ENCODE measurements at places on chromosomes 12 and 14.
A peak's percentile ranks its signal among the peaks of the same experiment; 100 is the strongest.

GRCh38 chr12:105741786-105742566 lies 396.8 kb downstream of the NUAK1 start:
- no peak for DNase-seq

GRCh38 chr14:92400579-92401444 lies 77.8 kb downstream of the SLC24A4 start:
- DNase-seq: no peak

GRCh38 chr12:111186347-111186746 lies 182.5 kb downstream of the PHETA1 start:
- DNase-seq: no peak

GRCh38 chr14:72478471-72478893 lies 415.4 kb downstream of the DPF3 start:
- DNase-seq: no peak

DNA sequence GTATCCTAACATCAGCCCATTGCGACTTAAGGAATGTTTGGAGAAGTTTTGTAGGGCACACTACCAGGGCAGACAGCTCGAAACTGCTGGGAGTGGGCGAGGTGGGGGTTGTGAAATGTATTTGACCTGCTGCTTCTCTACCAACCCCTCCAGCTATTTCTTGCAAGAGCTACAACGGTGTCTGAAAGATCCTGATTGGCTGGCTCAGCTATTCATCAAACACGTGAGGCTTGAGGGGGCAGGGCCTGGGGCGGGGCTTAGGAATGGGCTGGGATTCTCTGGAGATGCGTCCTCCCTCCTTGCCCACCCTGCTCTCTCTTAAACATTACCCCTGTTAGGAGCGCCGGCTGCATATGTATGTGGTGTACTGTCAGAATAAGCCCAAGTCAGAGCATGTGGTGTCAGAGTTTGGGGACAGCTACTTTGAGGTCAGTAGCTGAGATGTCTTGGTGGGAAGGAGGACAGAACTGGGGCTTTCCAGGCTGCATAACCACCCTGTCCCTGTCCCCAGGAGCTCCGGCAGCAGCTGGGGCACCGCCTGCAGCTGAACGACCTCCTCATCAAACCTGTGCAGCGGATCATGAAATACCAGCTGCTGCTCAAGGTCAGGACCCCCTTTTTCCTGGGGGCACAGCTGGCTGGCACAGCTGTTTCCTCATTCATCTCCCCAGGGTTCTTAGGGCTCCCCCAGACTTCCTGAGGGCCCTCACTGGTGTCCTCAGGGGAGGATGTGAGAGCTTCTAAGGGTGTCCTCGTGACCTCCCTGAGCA lies 3.1 kb downstream of the ARHGEF25 start:
- no peak for DNase-seq

GRCh38 chr12:27585739-27586265 lies 61.8 kb downstream of the PPFIBP1 start:
- DNase-seq: no peak

- DNase-seq: peak; percentile 6
Observed at GRCh38 chr12:63103494-63104131, 47.4 kb downstream of the AVPR1A start.

- DNase-seq: no peak
Observed at GRCh38 chr14:58792416-58792815, 154.7 kb downstream of the DACT1 start.

- no peak for DNase-seq
Observed at GRCh38 chr12:3294481-3294911, 196.5 kb upstream of the PRMT8 start.

- DNase-seq: no peak
Observed at GRCh38 chr14:50057331-50057730, 59.0 kb downstream of the VCPKMT start.

DNA sequence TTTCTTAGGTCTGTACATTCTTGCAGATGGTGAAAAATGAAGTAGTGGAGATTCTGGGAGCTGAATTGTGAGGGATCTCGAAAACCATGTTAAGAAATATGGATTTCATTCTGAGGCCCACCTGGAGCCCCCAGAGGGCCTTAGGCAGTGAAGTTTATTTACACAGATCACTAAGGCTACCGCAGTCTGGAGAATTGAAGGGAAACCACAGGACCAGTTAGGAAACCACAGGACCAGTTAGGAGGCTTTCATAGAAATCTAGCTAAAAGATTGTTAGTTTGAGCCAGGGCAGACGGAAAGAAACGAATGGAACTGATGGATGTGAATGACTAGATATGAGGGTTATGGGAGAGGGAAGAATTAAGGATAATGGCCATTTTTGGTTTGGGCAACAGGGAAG lies 7.2 kb downstream of the CBLN3 start:
- no peak for DNase-seq

- DNase-seq: peak; percentile 87
Observed at GRCh38 chr14:97602438-97603117, 805.4 kb downstream of the VRK1 start.

- peak; percentile 41 for DNase-seq
Observed at GRCh38 chr14:19974844-19975243, 547 bp upstream of the OR4K15 start.

- DNase-seq: no peak
Observed at GRCh38 chr14:61401461-61401860, 80.1 kb downstream of the PRKCH start.

- peak; percentile 71 for DNase-seq
Observed at GRCh38 chr14:22598099-22598895, at the start of gene ABHD4. Gene ABHD4, plus strand, starts transcription at chr14:22598300. Its CDS starts 7 bp downstream, at chr14:22598307.

DNA sequence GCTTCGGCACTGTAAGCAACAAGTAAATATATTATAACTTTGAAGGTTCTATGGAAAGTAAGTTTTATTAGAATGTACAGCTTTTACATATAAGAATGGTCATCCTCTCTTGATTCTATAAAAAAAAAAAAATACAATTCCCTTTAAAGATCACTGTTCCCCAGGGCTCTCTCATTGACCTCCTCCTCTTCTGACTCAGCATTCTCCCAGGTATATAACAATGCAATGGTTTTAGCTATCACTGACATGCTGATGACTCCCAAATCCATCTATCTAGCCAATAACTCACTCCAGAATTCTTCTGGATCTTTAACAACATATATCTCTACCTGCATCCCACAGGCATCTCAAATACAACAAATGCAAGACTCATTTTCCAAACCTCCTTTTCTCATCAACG lies 62.7 kb downstream of the EEA1 start:
- no peak for DNase-seq

- DNase-seq: no peak
Observed at GRCh38 chr14:88321692-88322503, 1.2 kb downstream of the KCNK10 start.

GRCh38 chr12:124804011-124804621 lies 59.5 kb downstream of the SCARB1 start:
- DNase-seq: no peak

GRCh38 chr14:55062517-55063351 lies 11.3 kb downstream of the MAPK1IP1L start:
- no peak for DNase-seq

DNA sequence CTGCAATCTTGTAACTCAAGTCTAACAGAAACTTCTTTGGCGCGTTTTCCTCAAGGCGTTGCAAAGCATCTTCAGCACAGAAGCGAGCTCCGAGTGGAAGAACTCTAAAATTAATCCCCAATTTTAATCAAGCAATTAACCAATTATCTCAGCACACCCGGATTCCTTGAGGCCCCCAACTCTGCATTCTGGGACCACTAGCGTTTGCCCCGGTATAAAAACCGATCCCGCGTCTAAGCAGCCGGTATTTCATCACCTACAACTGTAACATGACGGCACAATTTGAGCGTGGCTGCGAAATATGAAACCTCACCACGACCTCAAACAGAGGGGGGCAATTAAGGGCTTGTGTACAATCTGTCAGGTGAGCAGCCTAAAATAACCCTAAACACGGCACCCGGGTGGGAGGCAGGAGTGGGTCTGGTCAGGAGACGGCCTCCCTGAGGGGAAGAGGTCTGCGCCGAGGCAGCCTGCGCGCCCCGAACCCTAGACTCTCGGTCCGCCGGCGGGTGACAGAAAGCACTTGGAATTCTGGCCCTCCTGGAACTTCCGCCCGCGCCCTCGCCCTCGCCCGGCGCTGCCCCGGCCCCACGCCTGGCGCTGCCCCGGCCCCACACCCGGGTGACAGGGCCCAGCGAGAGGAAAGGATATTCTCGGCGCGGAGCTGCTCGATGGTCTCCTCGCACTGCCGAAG lies 594 bp downstream of the ZCCHC8 start:
- peak; percentile 42 for DNase-seq

GRCh38 chr14:75066691-75067090 lies 2.8 kb upstream of the ZC2HC1C start:
- DNase-seq: no peak

DNA sequence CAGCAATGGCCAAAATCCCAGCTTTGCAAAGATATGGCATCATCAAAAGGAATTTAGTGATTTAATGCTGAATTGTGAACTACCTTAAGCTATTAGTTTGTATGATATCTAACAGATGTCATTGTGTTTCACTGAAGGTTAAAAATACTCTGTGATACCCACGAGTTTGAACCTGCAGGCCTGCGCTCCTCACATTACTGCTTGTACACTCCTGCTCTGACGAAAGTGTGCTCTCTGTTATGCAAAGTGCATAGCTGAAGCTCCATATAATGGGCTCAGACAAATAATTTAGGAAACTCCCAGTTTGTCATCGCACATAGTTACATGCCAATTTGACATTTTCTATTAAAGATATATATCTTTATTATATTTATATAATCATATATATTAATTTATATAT lies 52.2 kb downstream of the SPPL3 start:
- DNase-seq: no peak

- peak; percentile 44 for DNase-seq
Observed at GRCh38 chr12:124545508-124546418, 21.6 kb downstream of the NCOR2 start.

- DNase-seq: no peak
Observed at GRCh38 chr14:61934385-61934784, 172.2 kb downstream of the SNAPC1 start.

- no peak for DNase-seq
Observed at GRCh38 chr12:20368114-20368650, at the start of gene PDE3A. Gene PDE3A, plus strand, starts transcription at chr12:20368537. Its CDS starts 748 bp downstream, at chr12:20369285.

DNA sequence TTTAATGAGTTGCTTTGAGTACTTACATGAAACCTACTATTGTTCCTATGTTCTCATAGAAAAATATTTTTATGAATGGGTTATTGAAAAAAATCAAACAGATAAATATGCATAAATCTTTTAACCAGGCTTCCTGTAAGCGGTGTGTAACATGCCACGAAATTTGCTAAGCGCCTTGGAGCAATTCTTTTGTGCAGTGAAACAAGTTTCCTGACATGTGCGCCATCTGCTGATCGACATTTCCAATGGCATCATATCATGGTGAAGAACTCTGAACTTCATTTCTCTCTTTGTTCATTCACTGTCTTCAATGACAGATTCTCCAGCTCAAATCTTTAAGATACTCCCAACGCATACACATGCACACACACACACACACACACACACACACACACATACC lies 145.6 kb upstream of the NAV3 start:
- no peak for DNase-seq

DNA sequence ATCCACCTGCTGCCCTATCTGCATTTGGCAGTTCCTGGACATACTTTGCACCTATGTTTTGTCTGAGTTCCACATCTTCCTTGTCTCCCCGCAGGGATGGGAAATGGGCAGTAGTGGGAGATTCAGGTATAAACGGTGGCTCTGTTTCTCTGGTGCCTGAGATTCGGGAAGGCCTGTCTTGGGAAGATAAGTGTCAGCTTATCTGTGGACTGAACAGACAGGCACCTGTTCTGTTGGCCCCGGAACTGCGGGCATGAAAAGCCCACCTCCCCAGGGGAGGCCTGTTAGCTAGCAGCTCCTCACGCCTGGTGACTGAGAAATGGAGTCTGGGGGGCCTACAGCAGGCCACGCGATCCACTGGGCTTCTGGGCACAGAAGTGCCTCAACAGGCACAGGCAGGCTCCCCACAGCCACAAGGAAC lies 5.8 kb downstream of the PHB2 start:
- DNase-seq: no peak

- no peak for DNase-seq
Observed at GRCh38 chr14:102824832-102825231, 47.6 kb downstream of the TRAF3 start.

DNA sequence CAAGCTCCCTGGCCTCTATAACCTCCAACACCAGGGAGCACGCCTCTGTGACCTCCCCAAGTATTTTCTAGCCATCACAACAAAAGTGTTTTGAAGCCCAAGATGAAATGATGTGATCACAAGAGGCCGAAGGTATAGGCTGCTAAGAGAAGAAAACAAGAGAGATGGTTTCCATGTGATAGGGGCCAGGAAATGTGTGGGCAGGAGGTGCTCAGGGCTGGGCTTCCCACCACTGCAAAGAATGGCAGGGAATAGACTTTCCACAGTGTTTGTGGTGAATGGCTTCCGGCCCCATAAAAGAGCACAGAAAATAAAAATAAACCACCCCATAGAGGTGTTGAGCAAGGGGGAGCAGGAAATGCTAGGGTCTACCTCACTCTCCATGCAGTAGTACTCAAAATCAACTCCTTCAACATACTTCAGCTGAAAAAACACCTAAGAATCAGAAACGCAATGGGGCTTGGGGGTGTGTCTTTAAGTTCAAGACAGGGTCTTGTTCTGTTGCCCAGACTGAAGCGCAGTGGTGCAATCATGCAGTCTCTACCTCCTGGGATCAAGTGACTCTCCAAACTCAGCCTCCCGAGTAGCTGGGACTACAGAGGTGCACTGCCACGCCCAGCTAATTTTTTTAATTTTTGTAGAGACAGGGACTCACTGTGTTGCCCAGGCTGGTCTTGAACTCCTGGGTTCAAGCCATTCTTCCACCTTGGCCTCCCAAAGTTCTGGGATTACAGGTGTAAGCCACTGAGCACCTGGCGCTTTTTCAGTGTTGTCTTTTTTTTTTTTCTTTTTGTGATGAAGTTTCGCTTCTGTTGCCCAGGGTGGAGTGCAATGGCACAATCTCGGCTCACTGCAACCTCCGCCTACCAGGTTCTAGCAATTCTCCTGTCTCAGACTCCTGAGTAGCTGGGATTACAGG lies 27.1 kb downstream of the DAD1 start:
- peak; percentile 78 for DNase-seq

DNA sequence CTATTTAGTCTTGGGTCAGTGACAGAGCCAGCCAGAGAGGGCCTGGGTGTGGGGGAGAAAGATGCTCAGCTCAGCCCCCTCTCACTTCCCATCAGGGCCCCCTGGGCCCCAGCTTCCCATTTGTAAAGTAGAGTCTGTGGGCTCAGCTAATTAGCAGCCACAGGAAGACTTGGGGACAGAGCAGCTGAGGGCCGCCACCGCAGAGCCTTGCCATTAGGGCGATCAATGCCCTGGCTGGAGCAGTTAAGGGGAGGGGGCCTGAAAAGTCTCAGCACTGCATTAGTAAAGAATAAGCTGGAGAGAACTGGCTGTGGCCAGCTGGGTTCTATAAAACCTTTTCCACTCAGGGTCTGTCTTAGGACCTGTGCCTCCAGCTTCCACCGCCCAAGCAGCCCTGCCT lies 2.7 kb downstream of the PLEKHD1 start:
- DNase-seq: no peak

All from CD4-positive, alpha-beta T cell treated with Interleukin-17A for 4 hours (primary cell).